Activated naive CD4-positive, alpha-beta T cell (primary cell): ENCODE measurements at places on chromosomes 1 and 21.

GRCh38 chr1:59750328-59751003 lies 64.3 kb upstream of the HOOK1 start:
- DNase-seq, result no peak

GRCh38 chr1:38787041-38787440 lies 72.5 kb downstream of the RRAGC start:
- no peak for DNase-seq

DNA sequence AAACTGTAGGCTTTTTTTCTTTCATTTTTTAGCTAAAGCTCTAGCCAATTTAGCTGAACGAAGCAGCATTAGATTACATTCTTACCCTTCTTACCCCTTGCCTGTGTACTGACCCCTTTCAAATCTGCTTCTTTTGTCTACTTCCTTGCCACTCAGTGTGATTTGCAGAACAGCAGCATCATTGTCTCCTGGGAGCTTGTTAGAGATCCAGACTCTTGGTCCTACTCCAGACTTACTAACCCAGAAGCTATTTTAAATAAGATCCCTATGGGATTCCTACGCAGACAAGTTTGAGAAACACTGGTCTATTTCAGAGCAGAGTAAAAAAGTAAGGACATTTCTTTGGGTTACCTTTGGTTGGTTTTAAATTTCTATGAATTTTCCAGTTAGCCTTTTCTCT lies 13.8 kb downstream of the LRRC39 start:
- DNase-seq, result no peak

- no peak for DNase-seq
Observed at GRCh38 chr1:111956155-111956771, 33.2 kb downstream of the KCND3 start.

DNA sequence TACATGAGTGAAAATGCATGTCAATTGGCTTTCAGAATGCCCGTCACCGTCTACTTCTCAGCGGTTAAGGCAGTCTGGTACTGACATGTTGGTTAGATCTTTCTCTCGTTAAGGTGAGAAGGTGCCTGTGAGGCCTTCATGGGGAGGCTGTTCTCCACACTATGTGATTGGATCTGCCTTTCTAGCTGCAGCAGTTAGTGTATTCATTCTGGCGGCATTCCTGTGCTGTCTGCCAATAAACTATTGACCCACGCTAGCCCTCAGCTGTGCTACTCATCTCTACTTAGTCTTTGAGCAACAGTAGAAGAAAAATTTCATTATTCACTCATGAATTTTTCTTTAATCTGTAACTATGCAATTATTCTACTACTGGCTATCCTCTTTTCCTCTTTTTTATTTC lies 32.0 kb downstream of the CCSAP start:
- no peak for DNase-seq

GRCh38 chr1:210061992-210062391 lies 124.0 kb downstream of the SYT14 start:
- DNase-seq, result no peak

- DNase-seq, result no peak
Observed at GRCh38 chr1:200885623-200886402, 8.9 kb upstream of the INAVA start.

DNA sequence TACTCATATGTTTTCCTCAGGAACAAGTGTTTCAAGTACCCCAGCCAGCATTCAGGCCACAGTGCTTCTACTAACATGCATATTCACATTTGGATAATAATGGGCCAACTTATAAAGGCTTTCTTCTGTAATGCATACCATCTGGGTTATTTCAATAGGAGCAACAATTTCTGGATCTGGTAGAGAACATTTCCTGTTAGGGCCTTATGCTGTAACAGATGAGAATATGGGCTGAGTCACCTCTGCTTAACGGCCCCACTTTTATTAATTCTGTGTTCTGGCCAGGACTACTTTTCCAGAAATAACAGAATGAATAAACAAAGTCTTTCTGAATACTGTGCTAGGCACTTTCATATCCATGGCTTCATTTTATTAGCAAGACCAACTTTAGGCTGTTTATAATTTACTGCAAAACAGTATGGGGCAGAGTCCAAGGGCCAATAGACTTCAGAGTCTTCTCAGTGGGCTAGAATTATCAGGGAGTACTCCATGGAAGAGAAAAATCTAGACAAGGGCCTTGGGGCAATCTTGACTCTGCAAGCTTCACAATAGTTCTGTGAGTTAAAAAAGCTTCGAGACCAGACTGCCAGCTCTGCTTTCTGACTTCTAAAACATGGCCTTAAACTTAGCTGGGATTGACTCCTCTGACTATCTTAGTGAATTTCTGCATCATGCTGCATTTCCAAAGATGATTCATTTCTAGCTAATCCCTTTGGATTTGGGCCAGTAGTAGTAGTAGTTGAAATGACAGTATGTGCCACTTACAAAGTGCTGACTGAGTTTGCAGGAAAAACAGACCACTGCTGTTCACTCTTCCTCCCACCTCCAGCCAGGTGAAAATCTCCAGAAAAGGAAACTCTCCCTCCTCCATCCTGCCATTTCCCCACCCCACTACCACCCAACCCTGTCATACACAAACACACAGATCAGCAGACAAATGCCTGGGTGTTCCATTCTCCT lies 8.2 kb upstream of the SSX2IP start:
- no peak for DNase-seq

DNA sequence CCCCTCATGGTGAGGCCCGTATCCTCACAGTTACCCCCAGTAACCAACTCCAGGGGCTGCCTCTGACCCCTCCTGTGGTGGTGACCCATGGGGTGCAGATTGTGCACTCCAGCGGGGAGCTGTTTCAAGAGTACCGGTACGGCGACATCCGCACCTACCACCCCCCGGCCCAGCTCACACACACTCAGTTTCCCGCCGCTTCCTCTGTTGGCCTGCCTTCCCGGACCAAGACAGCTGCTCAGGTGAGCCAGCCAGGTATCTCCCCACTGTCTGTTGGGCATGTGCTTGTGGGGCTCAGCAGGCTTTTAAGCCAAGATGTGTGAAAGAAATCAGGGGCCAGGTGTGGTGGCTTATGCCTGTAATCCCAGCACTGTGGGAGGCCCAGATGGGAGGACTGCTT lies 39.9 kb downstream of the ZBTB17 start:
- DNase-seq, result no peak

DNA sequence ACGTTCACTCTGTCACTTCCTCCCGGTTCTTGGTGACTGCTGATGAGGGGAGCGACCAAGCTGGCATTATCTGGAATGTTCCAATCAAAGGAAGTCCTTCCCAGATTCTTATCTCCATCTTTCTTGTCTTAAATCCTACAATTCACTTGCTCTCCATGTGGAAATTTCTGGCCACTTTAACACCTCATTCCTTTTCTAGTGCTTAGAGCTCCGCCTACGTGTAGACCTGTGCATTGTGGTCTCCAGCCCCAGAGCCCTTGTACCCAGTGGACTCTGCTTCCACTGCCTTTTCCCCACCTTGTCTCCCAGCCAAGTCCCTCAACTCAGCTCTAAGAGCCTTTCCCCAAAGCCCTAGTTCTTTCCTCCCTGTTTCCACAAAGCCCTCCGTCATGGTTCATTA lies 12.2 kb upstream of the KLHDC7A start:
- no peak for DNase-seq
